ENCODE measurements at places on chromosomes 3 and 15.
A peak's percentile ranks its signal among the peaks of the same experiment; 100 is the strongest.

DNA sequence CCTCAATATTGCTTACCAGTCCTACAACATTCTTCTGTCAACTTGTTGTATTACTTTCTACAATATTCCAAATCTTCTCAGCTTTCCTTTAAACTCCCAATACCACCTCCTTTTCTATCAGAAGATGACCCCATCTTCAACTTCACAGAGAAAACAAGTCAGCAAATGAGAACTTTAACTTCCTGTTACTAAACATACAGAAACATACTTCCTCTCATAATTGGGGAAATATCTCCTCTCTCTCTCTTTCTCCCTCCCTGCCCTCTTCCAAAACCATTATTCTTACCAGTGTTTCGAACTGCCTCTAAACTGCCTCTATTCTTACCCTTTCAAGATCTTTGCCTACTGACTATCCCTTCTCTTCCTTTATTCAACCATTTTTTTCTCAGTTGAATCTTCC lies 1.8 kb upstream of the SNAP23 start:
- DNase-seq: no peak

DNA sequence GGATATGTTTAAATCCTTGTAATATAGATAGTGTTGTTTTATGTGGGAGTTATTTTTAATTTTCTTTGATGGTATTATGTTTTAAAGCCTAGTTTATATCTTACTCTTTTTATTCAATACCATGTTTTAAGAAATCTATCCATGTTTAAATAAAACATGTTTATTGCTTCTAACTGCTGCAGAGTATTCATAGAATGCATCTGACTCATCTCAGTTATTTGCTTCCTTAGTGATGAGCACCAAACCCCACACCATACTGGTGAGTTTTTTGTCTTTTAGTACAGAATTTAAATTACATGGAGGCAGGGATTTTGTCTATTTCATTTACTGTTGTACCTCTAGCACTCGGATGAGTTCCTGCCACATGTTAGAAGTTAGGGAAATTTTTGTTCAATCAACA lies 209.2 kb downstream of the NSUN3 start:
- no peak for DNase-seq

DNA sequence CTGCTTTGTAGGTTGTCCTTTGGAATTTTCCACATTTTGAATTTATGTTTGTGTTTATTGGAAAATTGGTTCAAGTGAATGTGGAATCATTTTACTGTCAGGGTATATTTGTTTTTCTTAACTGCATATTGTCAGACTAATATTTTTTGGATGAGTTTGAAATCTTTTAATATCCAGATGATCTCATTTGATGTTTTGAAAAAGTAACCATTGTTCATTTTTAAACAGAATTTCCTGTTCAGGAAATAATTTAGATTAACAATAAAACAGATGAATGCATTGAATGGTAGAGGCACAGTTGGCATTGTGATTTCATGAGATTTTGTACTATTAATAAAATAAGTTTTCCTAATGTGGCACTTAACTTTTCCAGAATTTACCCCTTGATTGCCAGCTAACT lies 15.5 kb downstream of the TRAK1 start:
- no peak for DNase-seq

DNA sequence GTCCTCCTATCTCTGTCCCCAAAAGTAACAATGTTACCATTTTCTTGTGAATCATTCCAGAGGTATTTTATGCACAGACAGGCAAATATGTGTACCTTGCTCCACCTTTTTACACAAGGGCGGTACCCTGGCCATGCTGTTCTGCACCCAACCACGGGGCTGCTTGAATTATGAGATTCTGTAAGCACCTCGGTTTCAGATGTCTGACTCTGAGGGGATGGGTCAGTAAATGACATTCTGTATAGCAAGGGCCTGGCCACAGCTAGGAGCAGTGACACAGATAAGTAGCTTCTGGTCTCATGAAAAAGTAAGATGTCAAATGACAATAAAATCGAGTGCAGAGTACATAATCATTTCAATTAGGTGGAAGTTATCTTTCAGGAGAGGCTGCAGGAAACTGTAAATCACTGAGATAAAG lies 30.4 kb upstream of the FLNB start:
- DNase-seq: no peak

DNA sequence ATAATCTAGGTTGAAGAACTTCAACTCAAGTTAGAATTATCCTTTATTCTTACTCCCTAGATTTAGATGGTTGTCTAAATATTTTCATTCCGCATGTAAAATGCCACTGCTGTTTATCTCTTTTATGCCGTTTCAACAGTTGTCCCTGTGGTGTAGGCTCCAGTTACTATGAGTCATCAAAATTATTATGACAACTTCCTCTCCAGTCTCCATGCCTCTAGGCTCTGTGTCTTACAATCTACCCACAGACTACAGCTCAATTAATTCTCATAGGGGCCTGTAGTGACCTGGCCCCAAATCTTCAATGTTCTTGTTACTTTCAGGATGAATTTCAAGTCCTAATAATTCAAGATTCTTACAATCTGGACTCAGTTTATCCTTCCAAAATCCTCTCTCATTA lies 105.8 kb upstream of the UNC13C start:
- DNase-seq: no peak

GRCh38 chr3:180961087-180961486 lies 28.4 kb downstream of the DNAJC19 start:
- no peak for DNase-seq

GRCh38 chr3:64082411-64082810 lies 59.1 kb upstream of the PSMD6 start:
- no peak for DNase-seq

DNA sequence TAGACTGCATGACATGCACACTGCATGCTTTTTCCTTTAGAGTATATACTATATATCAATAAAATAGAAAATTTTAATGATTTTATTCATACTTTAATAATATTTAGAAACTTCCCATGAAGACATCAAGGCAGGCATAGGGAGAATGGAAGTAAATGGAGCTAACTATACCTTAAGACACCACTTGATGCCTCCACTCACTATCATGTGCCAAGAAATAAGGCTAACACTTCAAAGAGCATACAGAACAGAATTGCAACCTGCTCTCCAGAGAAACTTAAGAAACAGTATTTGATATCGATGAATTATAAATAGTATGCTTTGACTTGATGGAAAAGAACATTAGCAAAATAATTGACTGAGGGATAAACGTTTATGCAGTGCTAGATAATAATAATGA lies 192.6 kb upstream of the MBNL1 start:
- no peak for DNase-seq

GRCh38 chr15:71880276-71880675 lies 69.9 kb downstream of the NR2E3 start:
- DNase-seq: no peak

DNA sequence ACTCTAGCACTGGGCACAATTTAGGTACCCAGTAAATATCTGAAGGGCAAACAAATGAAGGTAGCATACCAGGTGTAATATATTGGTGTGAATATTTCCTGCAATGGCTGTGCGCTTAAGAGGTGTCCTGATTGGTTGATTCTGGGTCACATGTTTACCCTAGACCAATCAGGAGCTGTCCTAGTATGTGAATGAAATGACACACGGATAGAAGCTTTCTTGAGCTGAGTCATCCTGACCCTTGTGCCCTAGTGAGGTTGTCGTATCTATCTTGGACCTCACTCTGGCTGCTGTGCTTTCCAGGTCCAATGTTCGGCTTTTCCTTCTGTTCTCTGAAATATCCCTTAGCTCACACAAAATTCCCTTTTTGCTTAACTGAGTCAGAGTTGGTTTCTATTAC lies 58.1 kb upstream of the FOXP1 start:
- no peak for DNase-seq

- no peak for DNase-seq
These were observed 25.9 kb upstream of the FBN1 start for GRCh38 chr15:48671103-48672022.

DNA sequence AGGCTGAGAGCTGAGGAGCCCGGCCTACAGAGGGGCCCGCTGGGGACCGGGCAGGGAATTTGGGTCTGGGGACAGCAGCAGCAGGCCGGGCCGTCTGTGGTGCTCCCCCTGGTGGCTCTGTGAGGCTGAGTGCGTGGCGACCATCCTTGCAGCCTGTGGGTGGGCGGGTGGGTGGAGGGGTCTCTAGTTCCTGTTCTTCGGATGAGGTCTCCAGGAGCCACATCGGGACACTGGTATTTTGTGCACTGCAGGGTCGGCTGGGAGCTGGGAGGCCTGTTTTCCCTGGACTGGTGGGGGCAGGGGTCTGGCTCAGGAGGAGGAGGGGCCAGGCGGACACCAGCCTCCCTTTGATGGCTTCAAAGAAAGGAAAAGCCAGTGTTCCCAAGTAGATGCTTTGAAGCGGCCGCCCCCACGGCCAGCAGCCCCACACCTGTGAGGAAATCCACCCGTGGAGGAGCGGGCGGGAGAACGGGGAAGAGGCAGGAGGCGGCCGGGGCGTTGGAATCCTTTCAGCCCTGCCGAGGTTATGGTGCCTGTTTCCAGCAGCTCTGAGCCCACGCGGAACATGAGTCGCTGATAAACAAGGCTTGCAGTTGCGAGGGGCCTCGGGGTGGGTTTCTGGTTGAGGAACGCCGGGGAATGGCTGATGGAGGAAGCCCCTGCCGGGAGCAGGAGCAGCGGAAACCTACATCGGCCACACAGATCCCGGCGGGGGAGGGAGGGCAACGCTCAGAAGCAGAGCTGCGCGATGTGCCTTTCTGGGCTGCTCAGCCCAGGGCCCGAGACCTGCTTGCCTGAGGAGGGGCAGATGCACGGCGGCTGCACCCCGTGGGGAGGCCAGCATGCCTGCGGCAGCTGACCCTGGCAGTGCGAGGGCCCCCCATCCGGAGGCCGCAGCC lies 154.3 kb downstream of the NSMCE3 start:
- DNase-seq: peak; percentile 36

GRCh38 chr3:133863911-133864310 lies 31.8 kb downstream of the RAB6B start:
- DNase-seq: no peak

DNA sequence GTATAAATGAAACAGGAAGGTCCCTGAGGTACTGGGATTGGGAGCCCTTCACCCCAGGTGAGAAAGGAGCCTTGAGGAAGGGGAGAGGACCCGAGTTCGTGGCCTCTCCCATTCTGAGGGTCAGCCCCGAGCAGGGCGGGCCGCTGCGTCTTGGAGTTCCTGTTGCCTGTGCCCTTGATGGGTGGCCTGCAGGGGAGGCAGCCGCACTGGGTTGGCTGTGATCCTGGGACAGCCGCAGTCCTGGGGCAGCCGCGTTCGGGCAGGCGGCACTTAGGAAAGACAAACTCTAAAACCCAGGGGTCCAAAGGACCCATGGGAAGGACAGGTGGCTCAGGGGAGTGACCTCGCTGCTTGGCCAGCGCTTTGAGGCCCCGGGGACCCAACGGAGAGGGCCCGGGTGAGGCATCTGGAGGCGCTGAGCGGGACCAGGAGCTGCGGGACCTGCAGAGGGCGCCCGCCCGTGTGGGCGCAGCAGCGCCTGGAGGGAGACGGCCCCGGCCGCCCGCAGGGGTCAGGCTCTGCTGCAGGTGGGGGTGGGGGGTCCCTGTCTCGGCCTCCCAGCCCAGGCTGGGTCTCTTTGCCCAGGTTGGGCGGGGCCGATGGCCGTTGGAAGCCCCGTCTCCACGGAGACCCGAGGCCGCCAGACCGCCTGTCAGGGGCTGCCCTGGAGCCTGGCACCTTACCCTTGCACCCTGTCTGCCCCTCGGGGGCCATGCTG lies 65.1 kb downstream of the HMCES start:
- peak; percentile 51 for DNase-seq

DNA sequence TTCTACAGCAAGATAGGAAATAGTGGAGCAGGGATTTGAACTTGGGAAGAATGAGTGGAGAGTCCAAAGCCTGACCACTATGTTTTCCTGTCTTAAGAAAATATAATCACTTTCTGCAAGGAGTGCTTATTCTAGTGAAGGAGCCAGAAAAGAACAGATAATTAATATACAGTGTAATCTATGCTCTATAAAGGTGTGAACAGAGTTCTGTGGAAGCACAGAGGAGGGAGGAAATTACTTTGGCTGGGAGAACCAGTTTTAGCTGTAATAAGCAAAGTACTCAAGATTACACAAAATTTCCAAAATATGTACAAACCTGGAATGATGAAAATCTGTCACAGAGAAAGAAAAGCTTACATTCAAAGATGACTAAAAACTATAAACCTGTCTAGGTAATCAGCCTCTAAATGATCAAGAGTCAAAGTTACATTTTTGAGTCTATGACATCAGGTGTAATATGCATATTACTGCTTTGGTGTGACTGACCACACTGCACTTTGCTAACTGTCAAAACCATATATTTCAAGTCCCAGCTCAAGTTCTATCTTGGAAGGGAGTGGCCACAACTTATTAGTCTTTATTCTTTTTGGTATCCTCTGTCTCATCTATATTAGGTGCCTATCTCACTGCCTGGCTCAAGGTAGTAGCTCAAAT lies 40.7 kb upstream of the MB21D2 start:
- no peak for DNase-seq

DNA sequence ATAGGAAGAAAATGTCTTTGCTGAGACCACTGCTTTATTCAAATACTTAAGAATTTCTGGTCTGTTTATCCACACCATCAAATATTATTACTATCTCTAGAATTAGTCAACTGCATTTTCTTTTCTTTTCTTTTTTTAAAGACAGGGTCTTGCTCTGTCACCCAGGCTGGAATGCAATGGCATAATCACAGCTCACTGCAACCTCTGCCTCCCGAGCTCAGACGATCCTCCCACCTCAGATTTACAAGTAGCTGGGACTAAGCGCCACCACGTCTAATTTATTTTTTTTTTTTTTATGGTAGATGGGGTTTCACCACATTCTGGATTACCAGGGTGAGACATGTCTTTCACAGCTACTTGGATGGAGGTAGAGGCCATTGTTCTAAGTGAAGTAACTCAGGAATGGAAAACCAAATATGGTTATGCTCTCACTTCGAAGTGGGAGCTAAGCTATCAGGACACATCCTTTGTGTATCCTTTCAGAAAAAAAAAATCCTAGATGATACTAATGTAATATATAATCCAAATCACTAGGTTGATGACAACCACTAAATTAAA lies 52.8 kb downstream of the STAG1 start:
- DNase-seq: no peak

- no peak for DNase-seq
These were observed 1.8 kb downstream of the CADPS start for GRCh38 chr3:62873451-62873760.

DNA sequence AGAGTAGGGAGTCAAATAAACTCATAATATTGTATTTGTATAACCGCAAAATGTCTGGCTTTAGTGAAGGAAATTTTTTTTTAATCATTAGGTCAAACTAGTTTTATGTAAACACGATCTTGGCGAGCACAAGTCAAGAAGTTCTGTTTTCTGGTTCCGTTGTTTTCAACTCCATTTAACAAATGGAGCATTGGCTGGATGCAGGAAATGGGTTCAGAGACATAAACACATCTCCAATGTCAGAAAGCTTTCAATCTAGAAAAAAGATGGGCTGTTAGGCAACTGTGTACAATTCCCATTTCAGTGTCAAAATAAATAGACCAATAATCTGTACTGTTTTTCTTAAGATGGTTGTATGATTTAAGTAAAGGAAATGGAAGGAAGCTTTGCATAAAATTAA lies 292.8 kb downstream of the TBL1XR1 start:
- no peak for DNase-seq

All from progenitor cell of endocrine pancreas (in vitro differentiated cells).